Dermis microvascular lymphatic vessel endothelial cell (primary cell): ENCODE measurements at places on chromosomes 2 and 18. TPM values are rescaled to one million over a fixed set of nuclear protein-coding genes. Genes with fewer than 3 reads are reported as not detected.

- DNase-seq = peak; percentile 5
These were observed 14.3 kb downstream of the DSG2 start for GRCh38 chr18:31512203-31512764.

- no peak for DNase-seq
These were observed 447 bp downstream of the RETSAT start for GRCh38 chr2:85353876-85354285.

GRCh38 chr2:166270376-166270775, 105.4 kb downstream of the SCN9A start:
- no peak for DNase-seq

- DNase-seq = no peak
These were observed 39.8 kb upstream of the SESTD1 start for GRCh38 chr2:179304424-179304823.

DNA sequence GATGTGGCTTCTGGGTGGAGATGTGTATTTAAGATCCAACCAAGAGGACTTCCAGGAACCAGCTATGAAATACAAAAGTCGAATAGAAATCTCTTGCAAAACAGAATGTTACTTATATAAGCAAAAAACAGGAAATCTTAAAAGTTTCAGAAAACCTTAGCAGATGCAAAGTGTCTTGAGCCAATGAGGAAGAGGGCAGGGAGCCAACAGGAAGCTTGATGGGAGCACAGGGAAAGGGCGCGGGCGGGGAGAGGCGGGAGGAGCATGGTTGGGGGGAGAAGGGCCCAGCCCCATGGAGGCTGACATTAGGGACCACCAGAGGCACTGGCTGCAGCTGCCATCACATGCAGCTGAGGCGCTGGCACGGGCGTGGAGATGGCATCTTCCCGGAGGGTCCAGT, 203.3 kb downstream of the SNTG2 start:
- no peak for DNase-seq

DNA sequence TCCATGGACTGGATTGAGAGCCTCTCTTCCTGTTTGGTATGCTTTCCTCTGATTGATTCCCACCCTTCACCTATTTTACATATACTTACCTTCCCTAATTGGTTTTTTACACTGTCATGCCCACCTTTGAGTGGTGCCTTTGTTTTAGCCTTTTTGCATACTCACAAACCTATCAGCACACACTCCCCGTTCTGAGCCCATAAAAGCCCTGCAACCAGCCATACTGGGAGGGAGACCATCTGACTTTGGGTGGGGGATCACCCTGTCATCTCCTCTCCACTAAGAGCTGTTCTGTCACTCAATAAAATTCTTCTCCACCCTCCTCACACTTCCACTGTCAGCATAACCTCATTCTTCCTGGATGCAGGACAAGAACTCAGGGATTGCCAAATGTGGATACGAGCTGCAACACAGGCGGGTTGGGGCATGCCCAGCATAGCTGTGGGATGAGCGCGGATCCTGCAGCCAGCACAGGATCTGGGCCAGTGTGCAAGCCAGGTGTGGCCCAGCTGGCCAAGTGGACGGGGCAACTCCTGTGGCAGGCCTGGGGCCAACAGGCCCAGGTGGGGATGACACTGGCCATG, 9.4 kb upstream of the MOB1A start:
- no peak for DNase-seq

DNA sequence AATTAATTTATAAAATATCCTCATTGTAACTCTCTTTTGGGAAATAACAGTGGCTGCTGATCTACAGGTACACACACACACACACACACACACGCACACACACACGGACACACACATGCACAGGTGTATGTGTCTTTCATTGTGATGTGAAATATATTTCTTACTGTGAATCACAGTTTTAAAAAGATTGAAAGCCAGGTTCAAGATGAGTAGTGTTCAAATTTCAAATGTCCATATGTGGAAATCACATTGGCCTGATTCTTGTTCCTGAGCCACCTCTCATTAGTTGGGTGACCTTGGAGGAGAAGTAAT, 372.4 kb downstream of the ALK start:
- DNase-seq = no peak

DNA sequence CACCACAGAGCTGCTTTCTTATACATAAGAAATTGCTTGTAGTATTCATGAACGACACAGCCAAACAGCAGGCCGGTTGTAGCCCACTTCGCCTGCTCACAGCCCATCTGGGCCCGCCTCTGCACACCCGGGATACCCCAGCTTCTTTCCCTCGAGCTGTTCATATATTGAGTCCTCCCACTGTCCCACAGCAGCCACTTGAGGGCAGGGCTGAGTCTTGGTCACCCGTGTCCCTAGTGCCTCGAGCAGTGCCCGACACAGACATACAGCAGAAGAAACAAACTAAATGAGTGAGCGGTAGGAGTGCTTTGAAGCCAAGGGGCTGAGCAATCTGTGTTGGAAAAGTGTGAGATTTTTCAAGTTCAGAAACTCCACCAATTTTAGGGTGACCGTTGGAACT, 251.4 kb downstream of the KLHL29 start:
- DNase-seq = peak; percentile 34

DNA sequence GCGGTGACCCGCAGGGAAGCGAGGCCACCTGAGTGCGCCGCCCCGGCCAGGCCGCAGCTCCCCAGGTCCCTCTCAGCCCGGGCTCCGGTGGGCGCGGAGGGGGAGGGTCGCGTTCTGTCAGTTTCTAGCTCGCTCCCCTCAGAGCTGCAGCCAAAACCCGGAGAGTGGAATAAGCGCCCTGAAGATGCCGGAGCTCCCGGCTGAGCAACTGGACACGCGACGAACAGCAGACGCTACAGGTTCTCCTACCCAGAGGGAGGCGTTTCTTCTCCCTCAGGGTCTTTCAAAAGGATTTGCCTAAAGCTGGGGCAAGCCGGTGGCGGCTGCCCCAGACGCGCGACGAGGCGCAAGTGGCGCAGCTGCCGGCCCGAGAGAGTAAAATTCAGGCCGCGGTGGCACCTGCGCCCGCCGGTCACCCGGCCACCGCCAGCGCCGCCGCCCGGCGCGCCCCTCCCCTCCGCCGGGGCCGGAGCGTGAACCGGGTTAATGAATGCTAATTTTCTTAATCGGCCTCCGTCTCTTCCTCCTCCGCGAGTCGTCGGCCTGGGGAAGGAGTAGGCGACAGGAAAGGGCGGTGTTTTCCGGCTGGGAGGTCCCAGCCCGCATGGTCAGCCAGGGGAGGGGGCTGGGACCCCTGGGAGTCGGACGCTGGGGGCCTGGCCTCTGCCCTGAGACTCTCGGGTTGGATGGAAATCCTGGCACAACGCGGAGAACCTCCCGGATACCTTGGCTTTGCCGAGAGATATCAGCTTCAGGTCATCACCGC, 845 bp upstream of the CDC42EP3 start:
- DNase-seq = peak; percentile 67

- DNase-seq = peak; percentile 80
These were observed 209.2 kb downstream of the ZNF407 start for GRCh38 chr18:74806700-74807416.

- DNase-seq = no peak
These were observed 127.5 kb upstream of the SLC1A4 start for GRCh38 chr2:64861452-64862397.

RABL2A gene
- 3.0 and 3.4 TPM in 2 replicates for total RNA-seq

GRCh38 chr18:53943326-53943860, 281.1 kb downstream of the MBD2 start:
- no peak for DNase-seq

GRCh38 chr2:2269426-2269825, 61.6 kb downstream of the MYT1L start:
- DNase-seq = no peak

- no peak for DNase-seq
These were observed 23.2 kb upstream of the CDKL4 start for GRCh38 chr2:39266916-39267434.

DNA sequence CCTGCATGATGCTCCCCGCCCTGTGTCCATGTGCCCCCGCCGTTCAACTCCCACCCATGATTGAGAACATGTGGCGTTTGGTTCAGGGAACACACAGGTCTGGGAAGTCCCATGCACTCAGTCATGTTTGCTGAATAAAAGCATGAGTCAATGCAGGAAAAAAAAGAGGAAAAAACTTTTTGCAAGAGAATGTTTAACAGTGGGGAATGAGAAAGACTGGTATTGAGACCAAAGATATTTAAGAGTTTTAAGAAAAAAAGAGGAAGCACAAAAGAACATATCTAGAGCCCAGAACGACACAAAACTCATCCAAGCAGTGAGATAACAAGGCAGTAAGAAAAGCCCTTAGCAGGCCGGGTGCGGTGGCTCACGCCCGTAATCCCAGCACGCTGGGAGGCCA, 279.2 kb upstream of the THSD7B start:
- DNase-seq = no peak

GRCh38 chr2:31089645-31090044, 48.6 kb downstream of the GALNT14 start:
- no peak for DNase-seq

- no peak for DNase-seq
These were observed 48.1 kb downstream of the KLF7 start for GRCh38 chr2:207117668-207118067.

DNA sequence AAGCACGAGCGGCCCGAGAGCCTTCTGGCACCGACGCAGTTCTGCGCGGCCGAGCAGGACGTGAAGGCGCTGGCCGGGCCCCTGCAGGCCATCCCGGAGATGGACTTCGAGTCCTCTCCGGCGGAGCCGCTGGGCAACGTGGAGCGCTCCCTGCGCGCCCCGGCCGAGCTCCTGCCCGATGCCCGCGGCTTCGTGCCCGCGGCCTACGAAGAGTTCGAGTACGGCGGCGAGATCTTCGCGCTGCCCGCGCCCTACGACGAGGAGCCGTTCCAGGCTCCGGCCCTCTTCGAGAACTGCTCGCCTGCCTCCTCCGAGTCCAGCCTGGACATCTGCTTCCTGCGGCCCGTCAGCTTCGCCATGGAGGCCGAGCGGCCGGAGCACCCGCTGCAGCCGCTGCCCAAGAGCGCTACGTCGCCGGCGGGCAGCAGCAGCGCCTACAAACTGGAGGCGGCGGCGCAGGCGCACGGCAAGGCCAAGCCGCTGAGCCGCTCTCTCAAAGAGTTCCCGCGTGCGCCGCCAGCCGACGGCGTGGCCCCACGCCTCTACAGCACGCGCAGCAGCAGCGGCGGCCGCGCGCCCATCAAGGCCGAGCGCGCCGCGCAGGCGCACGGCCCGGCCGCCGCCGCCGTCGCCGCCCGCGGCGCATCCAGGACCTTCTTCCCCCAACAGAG, 70.4 kb downstream of the ARHGEF33 start:
- peak; percentile 59 for DNase-seq

- DNase-seq = no peak
These were observed 20.6 kb downstream of the ERMN start for GRCh38 chr2:157304811-157305722.

VSNL1 gene
- 0.13 TPM in 1 of 2 replicates, not detected in the other for total RNA-seq

- no peak for DNase-seq
These were observed 210.0 kb upstream of the RASGRP3 start for GRCh38 chr2:33266467-33266866.

UNC80 gene
- total RNA-seq = 0.38 and 0.39 TPM in 2 replicates

GRCh38 chr2:95346231-95346737, 49.1 kb downstream of the KCNIP3 start:
- DNase-seq = peak; percentile 51

PSMA8 gene
- not detected in 2 replicates for total RNA-seq

- peak; percentile 40 for DNase-seq
These were observed 25.4 kb downstream of the POLR1A start for GRCh38 chr2:86079981-86080911.

CDH2 gene
- 0.90 and 1.8 TPM in 2 replicates for total RNA-seq

DNA sequence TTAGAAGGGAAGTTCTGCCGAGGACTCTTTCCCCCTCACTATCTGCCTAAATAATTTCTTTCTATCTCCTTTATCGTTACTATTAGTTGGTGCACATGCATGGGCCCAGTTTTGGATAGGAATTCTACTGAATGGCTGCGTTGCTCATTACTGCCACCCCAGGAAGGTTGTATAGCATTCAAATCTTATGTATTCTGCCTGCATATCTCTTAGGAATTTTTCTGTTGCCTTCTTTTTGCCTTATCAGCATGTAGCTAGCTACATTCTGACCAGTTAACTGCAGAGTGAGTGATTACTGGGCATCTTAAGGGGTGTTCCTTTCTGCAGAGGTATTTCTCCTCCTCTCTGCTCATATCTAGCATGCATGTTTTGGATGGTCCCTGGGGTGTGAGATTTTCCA, 239.6 kb downstream of the TDRD15 start:
- DNase-seq = no peak

DNA sequence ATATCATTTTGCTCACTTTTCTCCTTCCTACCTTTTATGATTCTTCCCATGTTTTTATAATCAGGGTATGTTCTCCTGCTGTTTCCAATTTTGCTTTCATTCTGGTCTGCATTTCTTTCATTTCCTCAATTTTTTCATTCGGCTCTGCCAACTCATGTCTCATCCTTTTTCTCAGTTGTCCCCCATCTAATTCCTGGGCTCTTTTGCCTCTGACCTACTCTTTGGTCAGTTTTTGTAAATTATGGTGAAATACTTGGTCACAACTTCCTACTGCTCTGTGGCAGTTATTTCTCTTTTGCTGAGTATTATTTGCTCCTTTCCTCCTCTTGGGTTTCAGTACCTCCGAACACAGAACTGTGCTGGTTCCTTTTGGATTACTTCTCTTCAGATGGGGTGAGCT, 27.5 kb downstream of the MYO7B start:
- no peak for DNase-seq

- DNase-seq = no peak
These were observed 64.8 kb upstream of the STK39 start for GRCh38 chr2:168312036-168312822.

- no peak for DNase-seq
These were observed 238.1 kb downstream of the LPIN1 start for GRCh38 chr2:11984316-11985158.

- peak; percentile 48 for DNase-seq
These were observed at the start of gene VWC2L for GRCh38 chr2:214410918-214411554. Gene VWC2L, plus strand, starts transcription at chr2:214411054. Its CDS starts 3,140 bp downstream, at chr2:214414194.

DNA sequence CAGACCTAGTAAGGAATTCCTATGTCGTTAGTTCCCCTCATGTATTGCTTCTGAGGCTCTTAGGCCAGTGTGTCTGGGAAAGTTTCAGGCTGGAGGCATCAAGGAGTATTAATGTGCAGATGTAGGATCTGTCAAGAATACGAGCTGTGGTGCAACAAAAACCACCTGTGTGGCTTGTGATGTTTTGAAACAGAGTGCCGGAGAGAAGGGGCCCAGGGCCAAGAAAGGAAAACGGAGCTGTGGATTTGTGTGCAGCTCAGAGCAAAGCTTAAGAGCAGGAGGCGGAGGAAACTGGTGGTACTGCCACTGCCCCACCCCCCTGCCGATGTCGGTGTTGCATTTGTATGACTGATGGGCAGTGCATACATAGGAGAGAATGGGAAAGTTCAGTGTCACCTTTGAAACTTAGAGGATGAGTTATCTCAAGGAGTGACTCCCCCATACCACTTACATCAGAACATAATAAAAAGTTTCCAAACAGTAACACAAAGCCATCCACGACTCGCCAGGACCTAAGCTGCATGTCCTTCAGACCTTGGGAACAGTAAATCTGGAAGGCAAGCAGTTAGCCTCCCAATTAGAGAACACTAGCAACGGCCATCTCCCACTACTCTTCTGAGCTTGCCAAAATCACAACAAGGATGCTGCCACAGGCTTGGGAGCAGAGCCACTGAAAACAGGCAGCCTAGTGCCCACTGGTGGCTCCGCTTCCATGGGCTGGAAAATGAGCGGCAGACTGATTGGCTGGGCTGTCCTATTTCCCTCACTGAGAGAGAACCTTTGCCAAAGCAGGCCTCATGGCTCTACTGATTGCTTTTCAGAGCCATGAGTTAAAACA, 152.7 kb upstream of the NT5C1B start:
- no peak for DNase-seq

GRCh38 chr2:84901593-84902120, 3.8 kb upstream of the TMSB10 start:
- DNase-seq = no peak

GRCh38 chr2:85577386-85578242, at the start of gene VAMP8:
Gene VAMP8, plus strand, starts transcription at chr2:85577586. Its CDS starts 61 bp downstream, at chr2:85577647.
- no peak for DNase-seq

- no peak for DNase-seq
These were observed 40.4 kb upstream of the ANKRD62 start for GRCh38 chr18:12053289-12053688.

TUBA3E gene
- not detected in 2 replicates for total RNA-seq
